Cardiac fibroblast (primary cell): ENCODE measurements at places on chromosomes 11 and 22.
A peak's percentile ranks its signal among the peaks of the same experiment; 100 is the strongest.

DNA sequence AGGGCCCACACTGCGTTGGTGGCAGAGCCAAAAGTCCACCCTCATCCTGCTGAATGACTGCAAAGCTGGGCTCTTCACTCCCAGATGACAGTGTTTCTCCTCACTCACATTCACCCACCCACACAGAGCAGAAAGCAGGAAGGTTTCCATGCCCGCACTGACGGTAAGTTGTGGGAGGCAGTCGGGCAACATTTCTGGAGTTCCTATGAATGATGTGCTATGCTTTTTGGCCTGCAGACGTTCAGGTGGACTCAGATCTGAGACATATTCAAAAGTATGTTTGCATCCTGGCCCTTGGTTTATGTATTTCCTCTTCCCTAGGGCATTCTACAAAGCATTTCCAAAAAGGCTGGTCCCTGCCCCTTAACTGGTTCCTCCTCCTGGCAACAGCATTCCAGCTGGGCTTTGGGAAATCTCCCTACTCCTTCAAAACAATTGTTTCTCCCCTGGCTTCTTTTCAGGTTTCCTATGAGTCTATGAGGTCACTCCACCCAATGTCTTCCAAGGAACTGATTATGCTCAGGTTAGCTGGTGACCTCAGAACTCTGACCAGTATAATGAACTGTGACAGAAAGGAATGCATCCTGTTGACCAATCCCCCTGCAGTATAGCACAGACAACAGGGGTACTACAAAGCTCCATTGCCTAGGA, 36.4 kb downstream of the PACSIN2 start:
- DNase-seq: peak; percentile 86

GRCh38 chr11:10779086-10779485, 28.0 kb downstream of the CTR9 start:
- DNase-seq: no peak

DNA sequence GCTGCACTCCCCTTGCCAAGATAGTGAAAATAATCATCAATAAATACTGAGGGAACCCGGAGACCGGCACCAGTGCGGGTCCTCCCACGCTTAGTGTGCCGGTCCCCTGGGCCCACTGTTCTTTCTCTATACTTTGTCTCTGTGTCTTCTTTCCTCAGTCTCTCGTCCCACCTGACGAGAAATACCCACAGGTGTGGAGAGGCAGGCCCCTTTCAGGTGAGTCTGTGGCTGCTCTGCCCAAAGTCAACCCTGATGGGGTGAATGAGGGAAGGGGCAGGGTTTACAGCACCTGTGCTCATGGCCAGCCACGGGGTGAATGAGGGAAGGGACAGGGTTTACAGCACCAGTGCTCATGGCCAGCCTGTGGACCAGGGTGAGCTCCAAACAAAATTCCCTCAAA, 4.7 kb downstream of the BET1L start:
- DNase-seq: no peak

DNA sequence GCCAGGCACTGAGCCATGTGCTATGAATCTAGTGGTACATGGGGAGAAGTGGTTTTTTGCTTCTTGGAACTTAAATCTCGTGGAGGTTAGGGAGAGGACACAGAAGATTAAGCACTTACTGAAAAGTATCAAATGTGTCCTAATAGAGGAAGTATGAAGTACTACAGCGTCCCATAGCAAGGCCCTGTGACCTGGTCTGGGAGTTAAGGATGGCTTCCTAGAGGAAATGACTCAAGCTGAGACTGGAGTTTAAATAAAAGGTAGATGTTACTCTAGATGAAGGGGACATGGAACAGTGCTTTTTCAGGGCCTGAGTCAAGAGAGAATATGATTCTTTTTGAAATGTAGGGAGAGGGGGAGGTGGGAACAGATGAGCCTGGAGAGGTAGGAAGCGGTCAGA, 202.9 kb downstream of the GRIK4 start:
- no peak for DNase-seq

DNA sequence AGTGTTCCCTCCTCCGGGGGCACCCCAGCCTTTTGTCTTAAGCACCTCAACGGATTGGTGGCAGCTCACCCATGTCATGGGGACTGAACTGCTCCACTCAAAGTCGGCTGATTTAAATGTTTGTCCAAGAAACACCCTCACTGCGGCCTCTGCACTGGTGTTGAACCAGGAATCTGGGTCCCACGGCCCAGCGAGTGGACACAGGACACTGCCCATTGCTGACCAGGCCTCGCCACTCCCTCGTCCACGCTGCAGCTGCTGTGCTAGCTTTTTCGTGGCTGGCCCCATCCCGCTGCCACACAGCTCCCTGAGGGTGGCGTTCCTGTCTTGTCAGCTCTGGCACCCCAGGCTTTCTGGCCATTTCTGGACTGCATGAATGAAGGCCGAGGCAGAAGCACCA, 646.2 kb downstream of the BRD1 start:
- DNase-seq: no peak

DNA sequence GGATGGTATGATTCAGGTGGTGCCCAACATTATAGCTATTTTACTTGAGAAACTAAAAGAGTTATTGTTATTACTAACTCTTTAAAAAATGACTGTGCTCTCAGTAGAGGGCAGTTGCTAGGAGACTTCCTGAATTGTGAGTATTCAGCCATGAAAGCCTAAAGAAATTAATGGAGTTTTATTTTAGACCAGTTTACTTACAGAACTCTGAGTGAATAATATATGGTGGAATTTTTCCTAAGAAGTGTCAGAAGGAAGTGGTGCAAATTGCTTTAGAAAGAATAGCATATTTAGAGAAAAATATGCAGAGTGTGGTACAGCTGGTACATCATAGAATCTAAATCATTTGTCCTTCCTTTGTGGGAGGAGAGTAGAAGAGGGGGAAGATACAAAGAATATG, 689.9 kb upstream of the CCDC90B start:
- no peak for DNase-seq

- DNase-seq: no peak
These were observed at the start of gene MRGPRD for GRCh38 chr11:68980776-68981065. Gene MRGPRD, minus strand, starts transcription at chr11:68980986. Its CDS starts 0 bp downstream, at chr11:68980986.

- DNase-seq: no peak
These were observed at the start of gene MMP8 for GRCh38 chr11:102724904-102725500. Gene MMP8, minus strand, starts transcription at chr11:102724954. Its CDS starts 99 bp downstream, at chr11:102724855.

DNA sequence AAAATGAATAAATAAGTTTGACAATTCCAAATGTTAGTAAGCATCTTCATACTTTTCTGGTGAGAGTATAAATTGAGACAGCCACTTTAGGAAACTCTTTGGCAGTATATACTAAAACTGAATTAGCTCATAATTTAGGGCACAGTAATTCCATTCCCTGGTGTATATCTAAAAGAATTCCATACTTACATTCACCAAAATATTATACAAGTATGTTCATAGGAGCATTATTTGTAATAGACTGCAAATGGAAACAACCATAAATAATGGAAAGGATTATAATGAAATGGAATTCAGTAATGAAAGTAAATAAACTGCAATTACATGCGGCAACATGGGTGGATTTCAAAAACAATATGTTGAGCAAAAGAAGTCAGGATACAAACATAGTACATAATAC, 315.8 kb upstream of the LRRC4C start:
- no peak for DNase-seq

DNA sequence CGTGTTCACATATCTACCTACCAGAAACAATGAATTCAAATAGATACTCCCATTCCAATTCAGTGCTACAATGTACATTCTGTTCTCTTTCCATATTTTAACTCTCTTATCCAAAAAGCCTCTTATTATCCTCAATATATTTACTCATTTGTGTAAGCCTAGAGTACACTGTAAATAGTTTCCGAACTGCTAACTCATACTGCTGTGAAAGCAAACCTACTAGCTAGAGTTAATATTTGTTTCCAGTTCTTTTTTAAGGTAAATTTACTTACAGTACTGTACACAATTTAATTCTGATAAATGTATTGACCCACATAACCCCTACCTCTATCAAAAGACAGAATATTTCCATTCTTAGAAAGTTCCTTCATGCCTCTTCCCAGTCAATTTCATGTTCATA, 71.8 kb downstream of the GRK3 start:
- no peak for DNase-seq

DNA sequence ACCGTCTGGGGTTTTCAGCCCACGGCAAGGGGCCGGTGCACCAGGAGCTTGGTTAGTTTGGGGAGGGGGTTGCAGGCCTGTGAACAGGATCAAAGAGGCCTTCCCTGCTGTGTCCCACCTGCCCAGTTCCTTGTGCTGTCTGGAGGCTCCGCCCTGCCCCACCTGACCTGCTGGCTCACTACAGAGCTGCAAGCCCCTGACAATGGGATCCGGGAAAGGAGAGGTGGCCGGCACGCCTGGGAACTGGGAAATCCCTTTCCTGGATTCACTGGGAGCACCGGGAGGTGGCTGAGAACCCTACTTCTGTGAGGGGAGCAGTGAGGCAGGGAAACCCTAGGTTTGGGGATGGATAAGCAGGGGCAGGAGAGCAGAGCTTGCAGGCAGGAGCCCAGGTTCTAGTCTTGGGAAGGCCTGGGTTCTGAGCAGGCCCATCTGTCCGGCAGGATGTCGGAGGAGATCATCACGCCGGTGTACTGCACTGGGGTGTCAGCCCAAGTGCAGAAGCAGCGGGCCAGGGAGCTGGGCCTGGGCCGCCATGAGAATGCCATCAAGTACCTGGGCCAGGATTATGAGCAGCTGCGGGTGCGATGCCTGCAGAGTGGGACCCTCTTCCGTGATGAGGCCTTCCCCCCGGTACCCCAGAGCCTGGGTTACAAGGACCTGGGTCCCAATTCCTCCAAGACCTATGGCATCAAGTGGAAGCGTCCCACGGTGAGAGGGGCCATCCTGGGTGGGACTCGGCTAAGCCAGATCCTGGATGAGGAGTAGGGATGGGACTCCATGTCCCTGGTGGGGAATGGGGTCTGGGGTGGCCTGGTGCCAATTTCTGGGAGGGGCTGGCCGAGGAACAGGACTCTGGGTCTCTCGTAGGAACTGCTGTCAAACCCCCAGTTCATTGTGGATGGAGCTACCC, 786 bp downstream of the CAPN1 start:
- peak; percentile 24 for DNase-seq

DNA sequence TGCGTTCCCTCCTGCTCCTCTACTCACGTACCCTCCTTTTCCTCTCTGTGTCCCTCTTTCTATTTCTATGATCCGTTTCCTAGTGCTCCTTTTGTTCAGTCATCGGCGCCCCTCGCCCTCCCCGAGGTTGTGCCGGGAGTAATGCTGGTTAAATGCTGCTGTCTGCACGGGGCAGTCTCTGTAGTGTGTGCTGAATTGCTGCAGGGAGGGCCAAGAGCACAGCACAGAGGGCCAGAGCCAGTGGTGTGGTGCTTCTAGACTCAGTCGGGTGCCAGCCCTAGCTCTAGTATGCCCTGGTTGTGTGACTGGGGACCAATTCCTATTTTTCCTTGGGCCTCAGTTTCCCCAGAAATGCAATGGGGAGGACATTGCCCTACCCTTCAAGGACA, 98.3 kb downstream of the PKNOX2 start:
- DNase-seq: peak; percentile 47

DNA sequence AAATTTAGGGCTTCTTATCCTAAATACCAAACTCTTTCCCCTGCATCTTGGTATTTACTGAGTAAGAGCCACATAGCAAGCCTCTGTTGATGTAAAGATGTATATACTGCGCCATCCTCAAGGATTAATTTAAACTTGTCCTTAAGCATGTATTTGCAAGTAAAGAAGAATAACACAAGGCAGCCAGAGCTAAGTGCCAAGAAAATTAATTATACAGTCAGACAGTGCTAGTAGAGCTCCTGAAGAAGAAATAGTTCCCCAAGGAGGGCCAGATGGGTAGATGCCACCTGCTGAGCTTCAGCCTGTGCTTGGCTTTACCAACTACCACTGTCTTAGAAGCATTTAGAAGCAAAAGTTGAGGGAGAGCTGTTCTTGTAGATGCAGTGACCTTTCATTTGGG, 470.0 kb downstream of the BUD13 start:
- DNase-seq: no peak

GRCh38 chr11:88231894-88232482, 56.7 kb upstream of the RAB38 start:
- DNase-seq: peak; percentile 66

DNA sequence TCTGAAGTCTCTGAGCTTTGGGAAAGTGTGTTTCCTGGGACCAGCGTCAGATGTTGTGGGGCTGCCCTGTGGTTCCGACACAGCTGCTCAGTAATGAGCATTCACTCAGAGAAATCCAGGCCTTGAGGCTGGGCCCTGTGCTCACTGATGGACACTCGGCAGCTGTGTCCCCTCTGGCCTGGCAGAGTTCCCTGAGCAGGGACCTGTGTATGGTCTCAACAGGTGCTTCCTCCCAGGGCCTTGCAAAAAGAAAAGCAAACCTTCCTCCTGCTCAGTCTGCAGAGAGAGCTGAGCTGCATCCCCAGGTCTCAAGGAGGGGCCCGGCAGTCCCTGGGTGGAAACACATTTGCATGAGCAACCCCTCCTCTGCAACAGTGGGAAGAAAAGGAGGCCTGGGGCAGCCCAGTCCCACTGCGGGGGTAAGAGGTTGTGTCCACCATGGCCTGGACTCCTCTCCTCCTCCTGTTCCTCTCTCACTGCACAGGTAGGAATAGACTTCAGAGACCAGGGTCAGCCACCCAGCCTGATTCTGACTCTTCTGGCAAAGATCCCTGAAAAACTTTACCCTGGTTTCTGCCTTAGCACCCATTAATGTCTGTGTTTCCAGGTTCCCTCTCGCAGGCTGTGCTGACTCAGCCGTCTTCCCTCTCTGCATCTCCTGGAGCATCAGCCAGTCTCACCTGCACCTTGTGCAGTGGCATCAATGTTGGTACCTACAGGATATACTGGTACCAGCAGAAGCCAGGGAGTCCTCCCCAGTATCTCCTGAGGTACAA, 131.2 kb downstream of the VPREB1 start:
- no peak for DNase-seq

DNA sequence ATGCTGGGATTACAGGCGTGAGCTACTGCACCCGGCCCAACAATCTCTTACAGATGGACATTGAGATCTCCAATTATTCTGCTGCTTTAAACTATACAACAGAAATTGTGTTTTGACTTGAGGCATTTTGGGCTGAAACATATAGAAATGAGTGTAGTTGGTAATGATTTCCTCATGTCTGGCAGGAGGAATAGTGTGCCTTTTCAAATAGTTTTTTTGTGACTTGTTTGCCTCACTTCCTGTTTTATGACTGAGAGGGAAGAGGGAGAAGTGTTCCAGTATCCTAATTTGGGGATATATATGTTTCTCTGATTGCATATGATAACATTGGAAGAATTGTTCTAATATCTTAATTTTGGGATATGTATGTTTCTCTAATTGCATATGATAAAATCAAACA, 40.2 kb downstream of the EP300 start:
- DNase-seq: no peak

DNA sequence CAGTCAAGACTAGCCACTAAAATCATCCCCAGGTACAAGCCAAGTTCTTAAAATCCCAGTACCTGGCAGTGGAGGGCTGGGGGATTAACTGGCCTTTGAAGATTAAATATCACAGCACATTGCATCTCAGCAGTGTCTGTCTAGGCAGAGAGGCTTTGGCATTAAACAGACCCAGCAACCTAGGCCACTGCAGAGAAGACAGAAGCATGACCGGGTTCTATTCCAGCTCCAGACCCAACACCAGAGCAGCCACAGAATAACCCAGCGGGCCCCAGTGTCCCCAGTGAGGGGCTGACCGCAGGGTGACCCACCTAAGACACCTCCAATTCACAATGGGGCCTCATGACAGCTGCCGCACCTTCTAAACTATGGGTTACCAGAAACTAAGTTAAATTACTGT, 88.2 kb downstream of the SHANK2 start:
- no peak for DNase-seq
